ENCODE measurements at places on chromosomes 12 and 14. TPM values are rescaled to one million over a fixed set of nuclear protein-coding genes. Genes with fewer than 3 reads are reported as not detected.

The CEP170B gene
- 5.4 TPM for total RNA-seq

The RASSF9 gene
- not detected for total RNA-seq

The CFAP73 gene
- 0.25 TPM for total RNA-seq

The MDP1 gene
- total RNA-seq = 17.5 TPM

The GSG1 gene
- not detected for total RNA-seq

The CLEC9A gene
- not detected for total RNA-seq

The HCAR2 gene
- total RNA-seq = not detected

The CAND1 gene
- total RNA-seq = 91.4 TPM

The MYBPC1 gene
- not detected for total RNA-seq

The DBX2 gene
- not detected for total RNA-seq

The TEX52 gene
- total RNA-seq = not detected

The TDG gene
- total RNA-seq = 25.0 TPM

The TGFB3 gene
- total RNA-seq = 8.8 TPM

The SVOP gene
- not detected for total RNA-seq

The GOLGA5 gene
- 24.3 TPM for total RNA-seq

The HOXC11 gene
- not detected for total RNA-seq

The KRT83 gene
- not detected for total RNA-seq

The CLEC6A gene
- total RNA-seq = not detected

The DNAI7 gene
- total RNA-seq = 0.90 TPM

The INSM2 gene
- total RNA-seq = not detected

The PELI2 gene
- total RNA-seq = 9.7 TPM

The TRMT61A gene
- total RNA-seq = 10.0 TPM

The RFX4 gene
- total RNA-seq = not detected

The STYK1 gene
- total RNA-seq = 0.20 TPM

The LIN7A gene
- total RNA-seq = 0.12 TPM

The CMTM5 gene
- not detected for total RNA-seq

The SSTR1 gene
- total RNA-seq = not detected

The ERGIC2 gene
- 56.6 TPM for total RNA-seq

The CCDC38 gene
- total RNA-seq = not detected

The TSHR gene
- 1.7 TPM for total RNA-seq

The ADCY4 gene
- total RNA-seq = 7.8 TPM

All from T-cell (primary cell).